ENCODE measurements at places on chromosomes 6 and 20. TPM values are rescaled to one million over a fixed set of nuclear protein-coding genes. Genes with fewer than 3 reads are reported as not detected.

GRCh38 chr20:40499391-40499790, 189.6 kb downstream of the MAFB start:
- no peak for DNase-seq
- no peaks in the 10 kb centered on the region for H3K36me3 ChIP-seq
- no peak overlapping the region for H3K4me3 ChIP-seq
- H3K27ac ChIP-seq = no peak overlapping the region
- no peaks in the 10 kb centered on the region for H3K4me1 ChIP-seq
- no peaks in the 10 kb centered on the region for H3K27me3 ChIP-seq

The TSPYL4 gene
- total RNA-seq = 19.9 TPM

GRCh38 chr20:62748311-62748710, 39.7 kb downstream of the NTSR1 start:
- H3K36me3 ChIP-seq = no peaks in the 10 kb centered on the region
- no peak overlapping the region for H3K27ac ChIP-seq
- DNase-seq = no peak
- H3K4me1 ChIP-seq = peaks cover 19% of the 10 kb centered on the region
- no peaks in the 10 kb centered on the region for H3K27me3 ChIP-seq
- no peak overlapping the region for H3K4me3 ChIP-seq

GRCh38 chr6:37204014-37204751, 34.2 kb downstream of the PIM1 start:
- H3K36me3 ChIP-seq = no peaks in the 10 kb centered on the region
- peaks cover 52% of the 10 kb centered on the region for H3K4me1 ChIP-seq
- no peak overlapping the region for H3K4me3 ChIP-seq

DNA sequence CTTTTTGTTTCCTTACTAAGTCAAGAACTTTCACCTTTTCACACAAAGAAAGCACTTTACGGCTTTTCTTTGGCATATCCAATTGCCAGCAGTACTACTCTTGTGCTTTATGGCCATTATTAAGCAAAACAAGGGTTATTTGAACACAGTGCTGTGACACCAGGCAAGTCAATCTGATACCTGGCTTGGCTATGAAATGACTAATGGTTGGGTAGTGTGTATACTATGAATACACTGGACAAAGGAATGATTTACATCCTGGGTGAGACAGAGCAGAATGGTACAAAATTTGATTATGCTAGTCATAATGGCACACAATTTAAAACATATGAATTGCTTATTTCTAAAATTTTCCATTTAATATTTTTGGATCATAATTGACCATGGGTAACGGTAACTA, 22.1 kb upstream of the ADGRF1 start:
- DNase-seq = no peak
- H3K27me3 ChIP-seq = no peaks in the 10 kb centered on the region
- no peaks in the 10 kb centered on the region for H3K36me3 ChIP-seq
- no peak overlapping the region for H3K4me3 ChIP-seq
- H3K4me1 ChIP-seq = no peaks in the 10 kb centered on the region
- no peak overlapping the region for H3K27ac ChIP-seq

GRCh38 chr6:142886431-142887170, 58.4 kb downstream of the HIVEP2 start:
- peak; percentile 44 for DNase-seq
- peaks cover 79% of the 10 kb centered on the region for H3K4me1 ChIP-seq
- no peaks in the 10 kb centered on the region for H3K36me3 ChIP-seq
- no peaks in the 10 kb centered on the region for H3K27me3 ChIP-seq

GRCh38 chr6:142945446-142946180, 637 bp upstream of the HIVEP2 start:
- H3K36me3 ChIP-seq = no peaks in the 10 kb centered on the region
- no peaks in the 10 kb centered on the region for H3K27me3 ChIP-seq
- H3K27ac ChIP-seq = peak overlapping the region; percentile 98
- DNase-seq = peak; percentile 69
- H3K4me3 ChIP-seq = peak overlapping the region; percentile 89

GRCh38 chr6:151180330-151181048, 59.3 kb upstream of the AKAP12 start:
- no peak overlapping the region for H3K27ac ChIP-seq
- no peaks in the 10 kb centered on the region for H3K36me3 ChIP-seq
- no peak for DNase-seq
- H3K4me1 ChIP-seq = no peaks in the 10 kb centered on the region
- no peak overlapping the region for H3K4me3 ChIP-seq
- peaks cover 4% of the 10 kb centered on the region for H3K27me3 ChIP-seq

GRCh38 chr20:49187330-49187850, 744 bp downstream of the STAU1 start:
- peak; percentile 5 for DNase-seq

The CST2 gene
- total RNA-seq = not detected

DNA sequence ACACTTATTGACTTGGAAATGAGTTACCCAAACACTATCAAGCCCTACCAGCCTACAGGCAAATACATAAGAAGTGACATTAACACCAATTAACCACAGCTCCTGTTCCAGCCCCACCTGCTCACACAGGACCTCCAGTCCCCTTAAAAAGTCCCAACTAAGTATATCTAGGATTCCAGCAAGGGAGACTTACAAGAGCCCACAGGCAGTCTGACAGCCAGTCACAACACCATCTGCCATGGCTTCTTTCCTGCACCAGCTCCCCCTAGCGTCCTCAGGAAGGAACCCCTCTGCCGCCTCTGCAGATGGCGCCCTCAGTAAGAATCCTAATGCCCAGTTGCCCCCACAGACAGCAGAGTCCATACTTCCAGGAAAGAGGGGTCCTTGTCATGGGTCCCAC, 122.1 kb downstream of the HIVEP2 start:
- peaks cover 56% of the 10 kb centered on the region for H3K4me1 ChIP-seq
- no peak overlapping the region for H3K27ac ChIP-seq
- peaks cover 4% of the 10 kb centered on the region for H3K36me3 ChIP-seq
- H3K27me3 ChIP-seq = no peaks in the 10 kb centered on the region

GRCh38 chr6:106927531-106928398, 46.8 kb downstream of the CD24 start:
- no peak for DNase-seq
- H3K36me3 ChIP-seq = no peaks in the 10 kb centered on the region
- no peak overlapping the region for H3K27ac ChIP-seq
- H3K4me1 ChIP-seq = no peaks in the 10 kb centered on the region

- no peaks in the 10 kb centered on the region for H3K27me3 ChIP-seq
- H3K27ac ChIP-seq = no peak overlapping the region
- no peaks in the 10 kb centered on the region for H3K36me3 ChIP-seq
- H3K4me3 ChIP-seq = no peak overlapping the region
- DNase-seq = no peak
Measured at GRCh38 chr6:53916804-53917463, 122.1 kb downstream of the LRRC1 start.

DNA sequence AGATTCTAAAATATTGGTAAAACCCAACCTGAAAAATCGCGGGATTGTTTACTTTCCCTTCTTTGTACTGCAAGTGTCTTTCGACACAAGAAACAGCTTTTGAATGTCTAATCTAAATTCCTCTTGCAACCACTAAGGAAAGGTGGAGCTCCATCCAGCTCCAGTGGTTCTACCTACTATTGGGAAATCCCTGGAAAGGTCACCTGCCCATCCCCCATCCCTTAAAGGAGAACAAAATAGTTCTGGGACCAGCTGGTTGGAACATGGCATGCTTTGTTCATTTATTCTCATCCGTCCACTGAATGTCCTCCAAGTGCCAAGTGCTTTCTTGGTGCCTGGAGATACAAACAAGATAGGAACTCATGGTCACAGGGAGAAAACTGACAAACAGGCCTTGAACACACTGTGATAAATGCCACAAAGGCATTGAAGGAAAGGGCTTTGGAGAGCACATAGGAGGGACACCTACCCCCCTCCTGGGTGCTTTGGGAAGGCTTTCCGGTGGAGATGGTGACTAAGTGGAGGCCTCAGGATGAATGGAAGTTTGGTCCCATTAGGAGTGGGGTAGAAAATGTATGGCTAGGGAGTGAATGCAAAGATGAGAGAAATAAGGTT, 2.3 kb upstream of the CITED2 start:
- no peaks in the 10 kb centered on the region for H3K27me3 ChIP-seq
- no peak for DNase-seq
- H3K4me3 ChIP-seq = no peak overlapping the region
- H3K4me1 ChIP-seq = peaks cover 13% of the 10 kb centered on the region
- peak overlapping the region; percentile 96 for H3K27ac ChIP-seq

DNA sequence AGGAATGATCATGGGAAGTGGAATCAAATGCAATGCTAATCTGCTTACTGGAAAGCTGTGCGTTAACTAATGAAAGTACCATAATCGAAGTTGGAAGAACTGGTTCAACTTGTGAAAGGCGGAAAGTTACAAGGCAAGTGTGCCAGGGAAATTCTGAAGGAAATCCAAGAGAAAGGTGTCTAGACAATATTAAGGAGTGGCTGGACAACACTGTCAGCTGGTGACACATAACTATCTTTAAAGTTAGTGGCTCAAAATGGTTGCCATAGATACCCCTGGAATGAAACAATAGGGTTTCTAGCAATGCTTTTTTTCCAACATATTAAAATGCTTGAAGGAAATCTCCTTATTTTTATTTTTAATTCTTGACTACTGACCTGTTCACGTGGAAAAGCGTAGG, 90.4 kb downstream of the BMP2 start:
- H3K27me3 ChIP-seq = no peaks in the 10 kb centered on the region
- no peaks in the 10 kb centered on the region for H3K36me3 ChIP-seq
- DNase-seq = no peak

DNA sequence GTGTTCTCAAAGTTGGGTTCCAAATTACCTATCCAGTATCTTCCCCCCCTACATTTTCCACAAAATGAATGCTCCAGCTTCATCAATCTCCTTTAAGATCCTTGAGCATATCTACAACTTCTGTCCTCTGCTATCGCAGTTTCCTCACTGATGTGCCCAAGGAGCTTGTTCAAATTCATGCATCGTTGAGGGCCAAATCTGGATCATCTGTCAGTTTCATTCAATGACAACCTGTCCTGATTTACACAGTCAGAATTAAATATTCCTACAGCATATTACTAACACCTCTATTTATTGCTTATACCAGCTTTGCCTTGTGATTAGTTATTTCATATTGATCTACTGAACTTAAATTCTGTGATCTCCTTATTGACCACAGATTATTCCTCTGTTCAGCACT, 68.7 kb downstream of the GRM1 start:
- no peak overlapping the region for H3K4me3 ChIP-seq
- H3K27me3 ChIP-seq = no peaks in the 10 kb centered on the region
- H3K4me1 ChIP-seq = no peaks in the 10 kb centered on the region
- H3K36me3 ChIP-seq = no peaks in the 10 kb centered on the region
- H3K27ac ChIP-seq = no peak overlapping the region

The SLC35D3 gene
- not detected for total RNA-seq

The IL17F gene
- total RNA-seq = 0.84 TPM

DNA sequence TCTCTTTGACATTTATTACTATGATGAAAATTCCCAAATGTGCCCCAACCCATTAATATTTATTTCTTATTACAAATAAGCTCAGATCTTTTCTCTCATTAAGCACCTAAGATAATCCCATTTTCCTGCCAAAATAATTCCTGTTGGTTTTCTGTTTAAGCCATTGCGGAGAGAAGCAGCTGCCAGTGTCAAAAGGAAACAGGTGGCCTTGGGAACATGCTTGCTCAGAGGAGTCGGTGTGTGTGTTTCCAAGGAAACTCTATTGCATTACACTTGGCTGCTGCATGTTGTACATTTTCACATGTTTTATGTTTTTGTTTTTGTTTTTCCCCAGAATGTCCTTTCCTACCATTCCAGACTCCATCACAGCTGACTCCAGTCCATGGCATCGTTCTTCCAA, 56.4 kb downstream of the CD24 start:
- DNase-seq = no peak
- no peaks in the 10 kb centered on the region for H3K27me3 ChIP-seq
- H3K4me1 ChIP-seq = no peaks in the 10 kb centered on the region
- no peak overlapping the region for H3K4me3 ChIP-seq
- H3K36me3 ChIP-seq = no peaks in the 10 kb centered on the region
- no peak overlapping the region for H3K27ac ChIP-seq

DNA sequence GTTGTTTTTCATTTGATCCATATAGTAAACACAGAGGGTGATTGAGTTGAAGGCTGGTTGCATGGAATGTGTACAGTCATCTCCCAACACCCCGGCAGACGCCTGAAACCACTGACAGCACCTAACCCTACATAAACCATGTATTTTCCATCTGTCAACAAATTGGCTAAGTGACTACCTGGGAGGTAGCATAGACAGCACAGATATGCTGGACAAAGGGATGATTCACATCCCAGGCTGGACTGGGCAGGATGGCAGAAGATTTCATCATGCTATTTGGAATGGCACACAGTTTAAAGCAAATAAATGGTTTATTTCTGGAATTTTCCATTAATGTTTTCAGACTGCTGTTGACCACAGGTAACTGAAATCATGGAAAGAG, 4.4 kb upstream of the VIP start:
- no peak for DNase-seq
- no peaks in the 10 kb centered on the region for H3K36me3 ChIP-seq
- H3K27me3 ChIP-seq = no peaks in the 10 kb centered on the region

- no peaks in the 10 kb centered on the region for H3K4me1 ChIP-seq
- peak; percentile 59 for DNase-seq
- no peaks in the 10 kb centered on the region for H3K36me3 ChIP-seq
- no peak overlapping the region for H3K4me3 ChIP-seq
Measured at GRCh38 chr20:45138561-45139300, 14.5 kb upstream of the WFDC12 start.

DNA sequence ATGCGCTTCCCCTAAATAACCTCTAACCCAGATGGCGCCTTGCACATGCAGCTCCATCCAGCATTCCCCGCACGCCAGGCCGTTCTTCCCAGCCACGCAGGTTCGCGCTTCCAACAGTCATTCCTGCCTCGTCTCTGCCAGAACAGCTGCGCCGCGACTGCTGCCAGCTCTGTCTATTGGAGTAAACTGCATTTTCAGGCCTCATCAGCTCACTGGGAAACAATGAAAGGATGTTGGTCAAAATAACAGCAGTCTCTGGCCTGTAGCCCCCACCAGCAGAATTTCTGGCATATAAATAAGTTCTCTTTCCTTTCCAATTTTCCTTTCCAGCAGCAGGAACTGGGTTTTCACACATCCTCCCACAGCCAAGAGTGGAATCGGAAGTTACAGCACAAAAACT, 14.6 kb downstream of the NRSN1 start:
- no peak overlapping the region for H3K27ac ChIP-seq
- H3K27me3 ChIP-seq = no peaks in the 10 kb centered on the region
- H3K36me3 ChIP-seq = no peaks in the 10 kb centered on the region
- no peak for DNase-seq
- H3K4me3 ChIP-seq = no peak overlapping the region

GRCh38 chr6:130903007-130903406, 75.8 kb downstream of the SMLR1 start:
- no peak overlapping the region for H3K4me3 ChIP-seq

DNA sequence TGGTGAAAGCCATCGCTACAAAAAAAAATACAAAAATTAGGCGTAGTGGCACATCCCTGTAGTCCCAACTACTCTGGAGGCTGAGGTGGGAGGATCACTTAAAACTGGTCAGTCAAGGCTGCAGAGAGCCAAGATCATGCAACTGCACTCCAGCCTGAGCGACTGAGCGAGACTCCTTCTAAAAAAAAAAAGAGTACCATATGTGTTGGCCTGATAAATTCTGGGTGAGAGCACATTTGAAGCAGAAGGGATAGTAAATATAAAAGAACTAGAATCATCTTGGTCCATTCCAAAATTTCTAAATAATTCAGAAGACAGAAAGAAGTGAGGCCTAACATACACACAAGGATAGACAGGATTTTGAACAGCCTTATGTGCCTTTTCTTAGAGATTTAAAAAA, 2.2 kb downstream of the IBTK start:
- H3K36me3 ChIP-seq = no peaks in the 10 kb centered on the region
- no peak for DNase-seq
- H3K27me3 ChIP-seq = no peaks in the 10 kb centered on the region
- no peak overlapping the region for H3K4me3 ChIP-seq

The ADGRF4 gene
- total RNA-seq = not detected
